ENCODE measurements at places on chromosomes 5 and 9. TPM values are rescaled to one million over a fixed set of nuclear protein-coding genes. Genes with fewer than 3 reads are reported as not detected.

DNA sequence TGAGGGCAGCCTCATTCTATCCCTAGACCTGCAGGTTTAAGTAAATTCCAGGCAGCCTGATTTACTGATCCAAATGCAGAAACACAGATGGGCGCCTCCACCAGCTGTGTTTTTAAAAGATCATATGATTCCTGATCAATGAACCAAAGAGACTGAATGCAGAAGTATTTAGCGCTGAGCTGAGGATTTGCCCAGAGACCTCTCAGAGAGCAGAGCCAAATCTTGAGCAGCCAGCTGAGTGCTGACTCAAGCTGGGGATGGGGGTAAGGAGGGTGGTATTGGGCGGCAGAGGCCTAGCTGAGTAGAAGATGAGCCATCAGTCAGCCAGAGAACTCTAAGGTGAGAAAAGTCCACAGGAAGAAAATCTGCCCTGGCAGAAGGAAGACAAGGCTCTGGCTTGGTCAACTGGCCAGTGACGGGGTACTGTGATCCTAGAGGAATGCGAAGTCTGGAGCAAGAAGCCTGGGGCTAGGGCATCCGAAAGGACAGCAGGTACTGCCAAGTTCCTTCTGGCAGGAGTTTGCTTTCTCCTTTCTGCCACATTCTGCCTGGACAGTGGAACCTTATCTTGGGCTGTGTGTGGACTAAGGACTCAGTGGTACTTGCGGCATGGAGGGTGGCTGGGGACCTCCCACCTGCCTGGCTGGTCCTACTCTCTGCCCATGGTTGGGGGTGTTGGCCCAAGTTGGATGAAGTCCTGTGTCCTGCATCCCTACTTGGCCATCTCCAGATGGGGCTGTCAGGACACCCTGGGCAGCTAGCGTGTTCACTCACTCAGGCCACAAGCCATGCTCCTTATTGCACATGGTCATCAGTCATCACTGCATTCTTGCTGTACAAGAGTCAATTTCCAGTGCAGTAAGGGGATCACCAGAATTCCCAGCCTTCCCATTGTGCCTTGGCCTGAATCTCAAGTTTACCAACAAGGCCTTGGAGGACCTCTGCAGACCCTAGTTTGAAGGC lies 34.5 kb upstream of the CDKN2AIPNL start:
- H3K27ac ChIP-seq, result no peak overlapping the region
- no peaks in the 10 kb centered on the region for H3K36me3 ChIP-seq
- no peak for DNase-seq
- no peaks in the 10 kb centered on the region for H3K27me3 ChIP-seq

GRCh38 chr5:149636861-149637246 lies 55.6 kb downstream of the ARHGEF37 start:
- H3K4me3 ChIP-seq, result no peak overlapping the region
- no peaks in the 10 kb centered on the region for H3K27me3 ChIP-seq

DNA sequence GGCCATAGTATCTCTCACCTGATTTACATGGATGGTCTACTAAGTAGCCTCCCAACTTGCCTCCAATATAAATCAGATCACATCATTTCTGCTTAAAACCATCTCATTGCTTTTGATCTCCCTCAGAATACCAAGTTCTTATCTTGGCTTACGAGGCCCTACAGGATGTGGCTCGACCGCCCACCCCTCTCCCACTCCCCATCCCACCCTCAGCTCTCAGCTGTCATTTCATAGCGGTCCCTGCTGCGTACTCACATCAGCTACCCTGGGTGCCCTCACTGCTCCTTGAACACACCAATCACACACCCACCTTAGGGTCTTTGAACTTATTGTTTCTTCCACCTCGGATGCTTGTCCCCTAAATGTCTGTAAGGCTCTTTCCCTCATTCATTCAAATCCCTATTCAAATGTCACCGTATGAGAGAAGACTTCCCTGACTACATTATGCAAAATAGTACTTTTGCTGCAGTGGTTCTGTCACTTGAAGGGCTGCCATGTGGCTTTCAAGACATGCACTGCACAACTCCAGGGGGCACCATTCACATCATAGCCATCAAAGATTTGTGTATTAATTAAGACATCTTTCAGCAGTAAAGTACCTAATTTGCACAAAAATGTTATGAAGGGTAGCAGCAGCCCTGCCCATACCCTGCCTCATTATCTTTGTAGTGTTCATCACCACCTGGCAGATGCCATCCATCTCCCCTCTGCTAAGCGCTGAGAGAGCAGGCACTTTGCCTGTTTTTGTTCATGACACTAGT lies 171.1 kb downstream of the ENC1 start:
- no peak overlapping the region for H3K4me3 ChIP-seq
- H3K4me1 ChIP-seq, result no peaks in the 10 kb centered on the region
- no peak overlapping the region for H3K27ac ChIP-seq
- H3K36me3 ChIP-seq, result no peaks in the 10 kb centered on the region

GRCh38 chr9:109454041-109454440 lies 44.1 kb downstream of the PTPN3 start:
- no peak overlapping the region for H3K27ac ChIP-seq
- H3K4me3 ChIP-seq, result no peak overlapping the region
- no peaks in the 10 kb centered on the region for H3K27me3 ChIP-seq
- H3K36me3 ChIP-seq, result no peaks in the 10 kb centered on the region
- no peaks in the 10 kb centered on the region for H3K4me1 ChIP-seq

The PDE6A gene
- total RNA-seq, result not detected

- no peaks in the 10 kb centered on the region for H3K36me3 ChIP-seq
- DNase-seq, result no peak
- no peaks in the 10 kb centered on the region for H3K27me3 ChIP-seq
- no peaks in the 10 kb centered on the region for H3K4me1 ChIP-seq
- H3K27ac ChIP-seq, result no peak overlapping the region
Measured at GRCh38 chr5:89351222-89351621, 468.2 kb upstream of the MEF2C start.

The PIP5KL1 gene
- 3.2 TPM for total RNA-seq

DNA sequence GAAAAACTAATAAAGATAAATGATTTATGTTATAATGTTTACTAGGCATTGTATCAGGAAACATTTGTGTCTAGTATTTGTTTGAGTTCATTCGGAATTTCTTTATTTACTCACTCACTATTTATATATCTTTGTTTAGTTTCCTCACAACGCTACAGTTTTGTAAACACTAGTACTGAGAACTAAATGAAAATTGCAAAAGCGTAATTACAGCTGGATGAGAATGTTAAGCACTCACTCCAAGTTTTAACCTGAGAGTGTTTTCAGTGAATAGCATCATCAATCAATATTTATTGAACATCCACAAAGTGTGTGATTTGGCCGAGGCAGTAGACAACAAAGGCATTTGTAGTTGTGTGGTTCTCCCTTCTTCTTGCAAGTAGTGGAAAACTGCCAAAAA lies 969.6 kb upstream of the DMAC1 start:
- H3K36me3 ChIP-seq, result no peaks in the 10 kb centered on the region
- H3K4me3 ChIP-seq, result no peak overlapping the region

DNA sequence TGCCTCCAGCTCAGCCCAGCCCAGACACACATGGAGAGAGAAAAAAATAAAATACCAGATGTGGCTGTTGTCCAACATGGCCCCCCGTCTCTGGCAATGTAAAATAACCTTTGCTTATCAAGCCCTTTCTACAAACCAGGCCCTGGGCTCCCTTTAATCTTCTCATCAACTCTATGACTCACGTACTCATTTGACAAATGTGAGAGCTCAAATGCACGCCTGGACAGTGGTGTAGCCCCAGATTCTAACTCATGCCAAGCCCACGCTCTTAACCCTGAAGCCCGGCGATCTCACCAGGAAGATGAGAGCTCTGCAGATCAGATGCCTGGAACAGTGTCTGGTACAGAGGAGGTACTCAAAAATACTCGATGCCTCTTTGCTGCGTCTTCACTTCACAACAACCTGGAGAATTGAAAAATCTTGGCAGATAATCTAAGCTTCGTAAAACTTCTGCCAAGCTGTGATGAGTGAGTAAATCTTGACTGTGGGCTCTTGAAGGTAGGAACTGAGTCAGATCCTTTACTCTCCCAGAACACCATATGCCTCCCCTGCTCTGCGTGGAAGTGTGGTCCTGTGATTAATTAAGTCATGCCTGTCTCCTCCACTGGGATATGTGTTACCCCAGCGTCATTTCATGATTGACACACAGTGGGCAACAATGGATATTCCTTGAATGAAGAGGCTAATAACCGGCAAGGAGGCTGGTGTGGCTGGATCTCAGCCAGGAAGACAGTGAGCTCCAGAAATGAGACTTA lies 102.0 kb upstream of the FSTL4 start:
- no peak for DNase-seq
- no peak overlapping the region for H3K27ac ChIP-seq
- no peaks in the 10 kb centered on the region for H3K27me3 ChIP-seq
- H3K4me3 ChIP-seq, result no peak overlapping the region
- no peaks in the 10 kb centered on the region for H3K36me3 ChIP-seq

GRCh38 chr5:73792687-73793320 lies 166.8 kb downstream of the ARHGEF28 start:
- DNase-seq, result peak; percentile 70
- no peaks in the 10 kb centered on the region for H3K4me1 ChIP-seq
- no peak overlapping the region for H3K27ac ChIP-seq
- H3K36me3 ChIP-seq, result no peaks in the 10 kb centered on the region
- no peaks in the 10 kb centered on the region for H3K27me3 ChIP-seq

DNA sequence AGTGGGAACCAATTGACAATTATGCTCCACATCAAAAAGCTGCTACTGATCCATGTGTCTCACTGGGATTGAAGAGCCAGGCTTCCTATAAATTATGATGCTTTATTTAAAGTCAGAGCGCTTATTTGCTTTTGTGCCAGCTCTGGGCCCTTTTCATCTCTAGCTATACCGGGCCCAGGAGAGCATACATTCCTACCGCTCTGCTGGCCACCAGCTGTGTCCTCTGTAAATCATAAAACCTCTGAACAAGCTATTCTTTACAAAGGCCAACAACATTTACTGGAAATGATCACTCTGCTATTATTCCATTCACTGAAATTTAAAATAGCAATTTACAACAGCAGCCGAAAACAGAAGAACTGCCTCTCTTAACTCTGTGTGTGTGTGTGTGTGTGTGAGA lies 86.6 kb downstream of the ZNF608 start:
- no peaks in the 10 kb centered on the region for H3K27me3 ChIP-seq
- H3K4me1 ChIP-seq, result peaks cover 7% of the 10 kb centered on the region
- H3K27ac ChIP-seq, result no peak overlapping the region
- DNase-seq, result no peak

- H3K4me1 ChIP-seq, result no peaks in the 10 kb centered on the region
- no peak overlapping the region for H3K4me3 ChIP-seq
- no peaks in the 10 kb centered on the region for H3K27me3 ChIP-seq
- no peak for DNase-seq
- H3K27ac ChIP-seq, result no peak overlapping the region
Measured at GRCh38 chr5:73702951-73703350, 77.0 kb downstream of the ARHGEF28 start.

The IL31RA gene
- not detected for total RNA-seq

The EPB41L4A gene
- 47.1 TPM for total RNA-seq

DNA sequence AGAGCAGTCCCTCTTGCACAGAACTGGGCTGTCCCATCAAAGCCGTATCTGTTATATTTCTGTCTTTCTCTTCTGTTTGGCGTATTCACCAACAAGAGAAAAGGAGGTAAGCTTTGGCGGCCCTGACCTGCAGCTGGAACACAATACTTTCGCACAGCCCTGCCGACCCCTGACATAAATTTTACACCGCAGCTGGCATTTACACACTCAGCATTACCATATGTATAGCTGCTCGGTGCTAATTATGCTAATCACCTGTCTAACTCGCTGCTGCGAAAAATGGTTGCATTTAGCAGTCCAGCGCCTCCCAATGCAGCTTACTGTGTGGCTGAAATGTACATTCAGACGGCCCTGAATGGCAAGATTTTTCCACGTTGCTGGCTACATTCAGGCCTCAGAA lies 20.8 kb downstream of the PTCH1 start:
- H3K27me3 ChIP-seq, result no peaks in the 10 kb centered on the region
- no peak overlapping the region for H3K4me3 ChIP-seq
- peaks cover 4% of the 10 kb centered on the region for H3K4me1 ChIP-seq
